ENCODE measurements at places on chromosomes 16 and 17.

- DNase-seq, result no peak
Observed at GRCh38 chr16:4709481-4709880, 16.1 kb downstream of the NUDT16L1 start.

DNA sequence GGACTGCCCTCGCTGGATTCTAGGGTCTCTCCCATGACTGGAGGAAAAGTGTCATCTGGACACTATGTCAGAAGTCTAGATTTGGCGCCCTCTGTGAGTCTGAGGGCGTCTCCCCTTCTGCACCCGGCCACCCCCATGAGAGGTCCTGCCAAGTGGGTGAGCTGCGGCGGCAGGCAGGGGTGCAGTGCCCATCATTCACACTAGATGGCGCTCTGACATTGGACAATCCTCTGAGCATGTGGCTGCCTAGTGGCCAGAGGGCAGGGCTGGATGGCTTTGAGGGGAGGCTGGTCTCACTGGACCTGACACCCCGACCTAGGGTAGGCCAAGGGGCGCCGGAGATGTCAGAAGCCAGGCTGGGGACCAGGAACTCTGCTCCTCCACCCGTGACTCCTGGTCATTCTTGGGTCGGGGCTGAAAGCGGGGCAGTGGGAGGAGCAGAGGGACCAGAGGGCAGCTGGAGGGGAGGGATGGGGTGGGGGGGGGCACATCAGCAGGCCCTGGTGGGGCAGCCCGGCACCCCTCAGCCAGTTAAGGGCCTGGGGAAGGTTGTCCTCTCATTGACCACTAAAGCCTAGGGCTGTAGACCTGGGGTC, 28.0 kb downstream of the MRM1 start:
- DNase-seq, result peak; percentile 64

DNA sequence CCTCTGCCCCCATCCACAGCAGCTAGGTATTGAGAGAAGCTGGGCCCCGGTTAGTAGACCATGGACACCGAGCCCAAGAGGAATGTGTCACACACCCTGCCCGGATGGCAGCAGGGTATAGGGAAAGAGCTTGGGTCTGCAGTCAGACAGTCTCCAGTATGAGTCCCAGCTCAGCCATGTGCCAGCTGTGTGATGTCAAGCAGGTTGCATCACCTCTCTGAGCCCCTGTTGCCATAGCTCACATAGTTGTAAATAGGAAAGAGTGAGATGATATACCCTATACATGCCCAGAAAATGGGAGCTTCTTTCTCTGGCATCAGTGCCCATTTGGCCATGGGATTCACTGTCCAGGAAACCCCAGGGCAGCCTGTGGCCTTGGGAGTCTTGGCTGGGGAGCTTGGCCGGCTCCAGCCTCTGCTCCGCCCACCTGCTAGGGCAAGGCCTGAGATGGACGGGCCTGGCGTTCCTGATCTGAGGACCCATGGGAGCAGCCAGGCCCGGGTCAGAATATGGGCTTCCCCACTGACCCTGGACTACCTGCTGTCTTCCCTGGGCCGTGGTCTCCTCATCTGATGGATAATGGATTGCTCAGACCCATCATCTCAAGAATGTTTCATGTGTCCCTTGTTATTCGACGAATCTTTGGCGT, 13.2 kb downstream of the CD300LG start:
- DNase-seq, result no peak

- no peak for DNase-seq
Observed at GRCh38 chr17:41103896-41104295, 1.3 kb upstream of the KRTAP4-9 start.

- no peak for DNase-seq
Observed at GRCh38 chr17:28706471-28707338, 5.0 kb downstream of the PROCA1 start.

DNA sequence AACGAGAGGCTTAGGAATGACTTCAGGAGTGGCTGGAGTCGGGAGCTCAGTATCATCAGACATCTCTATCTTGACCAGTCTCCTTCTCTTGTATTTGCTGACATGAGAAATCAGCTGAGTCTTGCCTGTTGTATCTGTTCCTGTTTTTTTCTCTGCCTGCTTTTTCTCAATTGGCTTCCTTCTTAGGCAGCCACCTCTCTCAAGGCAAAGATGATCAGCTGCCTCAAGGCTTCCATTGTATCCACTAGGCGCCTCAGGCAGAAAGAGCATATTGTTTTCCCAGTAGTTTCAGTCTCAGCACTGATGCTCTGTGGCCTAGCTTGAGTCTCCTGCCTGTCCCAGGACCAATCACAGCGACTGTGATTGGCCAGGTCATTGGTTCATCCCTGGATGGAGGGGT, 306.2 kb downstream of the CPPED1 start:
- DNase-seq, result no peak

DNA sequence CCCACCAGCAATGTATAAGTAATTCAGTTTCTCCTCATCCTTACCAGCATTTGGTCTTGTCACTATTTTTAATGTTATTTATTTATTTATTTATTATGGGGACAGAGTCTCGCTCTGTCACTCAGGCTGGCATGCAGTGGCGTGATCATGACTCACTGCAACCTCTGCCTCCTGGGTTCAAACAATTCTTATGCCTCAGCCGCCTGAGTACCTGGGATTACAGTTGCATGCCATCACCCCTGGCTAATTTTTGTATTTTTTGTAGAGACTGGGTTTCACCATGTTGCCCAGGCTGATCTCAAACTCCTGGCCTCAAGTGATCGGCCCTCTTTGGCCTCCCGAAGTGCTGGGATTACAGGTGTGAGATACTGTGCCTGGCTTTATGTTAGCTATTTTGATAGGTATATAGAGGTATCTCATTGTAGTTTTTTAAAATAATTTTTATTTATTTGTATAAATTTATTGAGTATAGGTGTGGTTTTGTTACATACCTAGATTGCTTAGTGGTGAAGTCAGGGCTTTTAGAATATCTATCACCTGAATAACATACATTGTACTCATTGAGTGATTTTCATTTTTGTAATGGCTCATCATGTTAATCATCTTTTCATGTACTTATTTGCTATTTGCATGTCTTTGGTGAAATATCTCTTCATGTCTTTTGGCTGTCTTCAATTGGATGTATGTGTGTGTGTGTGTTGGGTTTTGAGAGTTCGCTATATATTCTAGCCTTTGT, 53.3 kb downstream of the TANC2 start:
- no peak for DNase-seq

- DNase-seq, result no peak
Observed at GRCh38 chr17:46026166-46027047, 27.4 kb downstream of the STH start.

- no peak for DNase-seq
Observed at GRCh38 chr17:36507266-36507665, 20.8 kb downstream of the ZNHIT3 start.

DNA sequence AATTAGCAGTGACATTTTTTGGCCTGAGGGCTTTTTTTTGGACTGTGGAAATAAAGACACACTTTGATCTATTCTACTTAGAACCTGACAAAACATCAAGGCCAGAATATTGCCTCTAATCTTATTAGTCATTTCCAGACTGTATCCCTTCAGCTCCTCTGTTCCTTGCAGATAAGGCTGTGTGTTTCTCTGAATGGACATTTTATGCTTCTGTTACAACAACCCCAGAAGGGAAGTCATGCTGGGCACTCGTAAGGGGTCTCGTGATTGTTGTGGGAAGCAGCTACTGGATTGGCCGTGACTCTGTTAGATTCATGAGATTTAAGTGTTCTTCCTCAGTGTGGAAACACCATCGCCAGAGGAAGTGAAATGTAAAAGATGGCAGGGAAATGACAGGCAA, 31.6 kb upstream of the HS3ST2 start:
- no peak for DNase-seq

DNA sequence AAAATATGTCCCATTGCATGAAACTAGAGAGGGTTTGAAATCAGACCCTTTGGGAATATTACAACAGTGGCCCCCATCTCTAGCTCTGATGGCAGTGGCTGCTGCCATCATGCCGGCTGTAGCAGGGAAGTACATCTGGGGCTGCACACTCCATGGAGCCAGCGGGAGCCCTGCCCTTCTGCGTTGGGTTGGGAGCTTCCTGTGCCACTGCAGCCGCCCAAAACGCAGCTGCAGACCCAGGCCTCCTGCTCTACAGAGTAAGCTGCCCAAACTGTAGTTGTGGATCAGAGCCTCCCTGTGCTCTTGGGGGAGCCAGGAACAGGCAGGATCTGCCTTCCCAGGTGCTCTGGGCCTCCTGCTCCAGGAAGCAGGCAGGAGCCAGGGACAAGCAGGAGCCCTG, 450.0 kb downstream of the HS3ST3B1 start:
- no peak for DNase-seq

DNA sequence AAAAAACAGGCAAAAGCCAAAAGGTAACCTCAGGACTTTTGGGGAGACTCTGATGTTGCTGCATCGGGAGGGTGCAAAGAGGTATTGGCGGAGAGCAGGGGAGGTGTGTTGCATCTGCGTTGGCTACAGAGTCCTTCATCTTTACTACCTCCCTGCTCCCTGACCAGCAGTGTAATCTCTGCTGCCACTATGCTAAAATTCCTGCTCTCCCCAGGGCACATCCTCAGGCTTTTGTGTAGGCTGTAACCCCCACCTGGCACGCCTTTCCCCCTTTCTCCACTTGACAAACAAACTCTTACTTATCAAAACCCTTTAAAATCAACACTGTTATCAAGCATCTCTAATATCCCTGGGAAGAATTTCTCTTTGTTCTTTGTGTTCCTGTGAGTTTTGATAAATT, 435.3 kb downstream of the HAPSTR1 start:
- DNase-seq, result no peak

DNA sequence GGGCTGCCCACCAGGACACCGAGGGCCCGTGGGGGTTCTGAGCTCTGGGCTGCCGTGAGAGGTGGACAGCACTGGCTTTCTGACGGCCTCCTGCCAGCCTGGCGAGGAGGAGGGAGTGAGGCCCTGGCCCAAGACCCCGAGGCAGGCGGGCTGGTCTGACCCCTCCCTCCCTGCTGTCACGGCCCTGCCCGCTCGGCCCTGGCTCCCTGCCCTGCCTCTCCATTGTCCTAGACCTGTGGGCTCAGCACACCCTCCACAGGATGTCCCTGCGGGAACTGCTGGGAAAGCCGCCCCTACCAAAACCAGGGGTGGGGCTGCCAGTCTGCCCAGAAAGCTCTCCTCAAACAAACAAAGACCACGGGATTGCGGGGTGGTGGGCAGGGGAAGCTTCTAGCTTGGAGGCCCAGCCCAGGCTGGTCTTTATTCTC, 20.7 kb downstream of the SPNS2 start:
- no peak for DNase-seq

DNA sequence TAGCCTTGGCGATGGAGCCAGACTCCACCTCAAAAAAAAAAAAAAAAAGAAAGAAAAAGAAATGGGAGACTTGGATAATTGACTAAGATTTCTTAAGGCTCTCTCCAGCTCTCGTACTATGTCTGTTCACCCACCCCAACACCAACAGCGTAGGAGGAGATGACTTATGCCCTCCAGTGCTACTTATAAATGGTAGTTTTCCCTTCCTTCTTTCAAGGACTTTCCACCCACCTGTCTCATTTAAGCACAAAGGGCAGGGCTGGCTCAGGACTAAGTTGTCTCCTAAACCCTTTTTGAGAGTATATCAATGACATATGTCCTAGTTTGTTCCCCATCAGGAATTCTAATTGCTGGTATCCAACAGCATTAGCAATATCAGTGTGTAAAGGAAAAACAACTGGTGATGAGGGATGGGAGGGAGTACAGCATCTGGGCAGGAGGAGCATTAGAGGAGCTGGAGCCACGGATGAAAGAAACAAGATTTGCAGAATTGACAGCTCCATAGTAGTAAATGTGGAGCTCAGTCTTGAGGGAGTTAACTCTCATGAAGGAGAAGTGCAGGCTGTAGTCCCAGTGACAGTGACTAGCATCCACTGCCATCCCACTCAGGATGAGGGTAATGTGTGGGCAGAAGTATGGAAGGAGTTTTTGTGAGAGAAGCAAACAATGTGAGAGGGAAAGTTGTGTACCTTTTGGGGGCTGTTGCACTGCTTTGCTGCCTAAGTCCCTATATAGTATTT, 17.2 kb downstream of the UBE2Z start:
- DNase-seq, result no peak

GRCh38 chr16:27639561-27640276, 89.8 kb downstream of the KATNIP start:
- DNase-seq, result no peak

DNA sequence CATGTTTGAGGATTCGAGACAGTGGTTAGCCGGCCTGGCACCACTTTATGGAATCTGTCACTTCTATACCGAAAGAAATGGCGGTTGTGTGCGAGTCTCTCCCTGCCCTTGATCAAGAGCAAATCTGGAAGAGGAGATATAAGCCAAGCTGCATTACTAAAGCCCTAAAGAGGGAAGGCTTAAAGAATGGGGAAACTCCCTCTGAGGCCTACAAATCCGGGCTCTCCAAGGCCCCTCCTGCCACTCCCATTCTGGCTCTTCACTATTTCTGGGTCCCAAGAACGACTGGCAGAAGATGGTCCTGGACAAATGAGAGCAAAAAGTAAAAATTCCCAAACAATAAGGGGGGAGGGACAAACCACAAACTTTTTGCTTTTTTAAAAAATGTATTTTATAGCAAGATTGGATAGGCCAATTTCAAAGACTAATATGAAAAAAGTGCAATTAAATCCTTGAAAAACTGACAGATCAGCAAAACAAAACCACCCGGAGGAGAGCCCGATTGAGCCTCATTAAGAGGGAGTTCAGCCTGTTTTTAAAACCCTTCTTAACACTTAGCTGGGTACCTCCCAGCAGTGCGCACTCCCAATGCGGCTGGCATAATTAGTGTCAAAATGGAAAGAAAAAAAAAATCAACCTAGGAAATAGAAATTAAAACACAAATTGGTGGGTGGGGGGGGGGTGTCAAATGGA, 193.5 kb downstream of the ZFHX3 start:
- DNase-seq, result no peak

DNA sequence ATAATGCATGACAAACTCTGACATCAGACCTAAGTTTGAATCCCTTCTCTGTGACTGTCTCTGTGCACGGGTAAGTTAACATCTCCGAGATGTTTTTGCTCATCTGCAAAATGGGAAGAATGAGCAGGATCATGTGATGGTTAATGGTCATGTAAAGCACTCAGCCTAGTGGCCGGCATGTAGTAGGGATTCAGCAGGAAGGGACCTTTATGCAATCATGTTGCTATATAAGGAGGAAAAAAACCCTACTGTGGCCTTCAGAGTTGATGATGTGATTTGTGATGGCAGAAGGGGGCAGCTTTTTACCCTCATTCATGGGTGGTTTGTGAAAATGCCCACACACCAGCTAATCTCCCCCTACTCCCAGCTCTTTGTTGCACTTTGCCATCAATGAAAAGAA, 24.1 kb downstream of the CLEC16A start:
- no peak for DNase-seq

GRCh38 chr16:26667307-26667706, 399.4 kb upstream of the C16orf82 start:
- no peak for DNase-seq

GRCh38 chr17:5380491-5381135, 38.8 kb downstream of the NUP88 start:
- DNase-seq, result no peak
